ENCODE measurements at places on chromosomes 1 and 21.

DNA sequence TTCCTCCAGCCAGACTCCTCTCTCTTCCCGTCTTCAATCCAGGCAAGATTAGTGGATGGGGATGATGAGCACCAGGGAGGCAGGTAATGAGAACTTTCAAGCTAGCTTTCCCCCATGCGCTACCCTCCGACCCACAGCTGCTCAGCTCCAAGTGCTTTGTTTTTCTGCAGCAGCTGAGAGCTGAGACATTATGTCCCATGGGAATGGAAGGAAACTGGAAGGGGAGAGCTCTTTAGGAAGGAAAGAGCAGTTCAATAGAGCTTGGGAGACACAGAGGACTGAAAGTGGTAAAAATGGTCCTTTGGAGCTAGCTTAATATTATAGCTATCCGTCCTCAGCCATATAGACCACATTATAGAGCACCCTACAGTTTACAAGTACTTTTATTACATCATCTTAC is 39.8 kb downstream of the RAB3B start:
- DNase-seq = no peak

DNA sequence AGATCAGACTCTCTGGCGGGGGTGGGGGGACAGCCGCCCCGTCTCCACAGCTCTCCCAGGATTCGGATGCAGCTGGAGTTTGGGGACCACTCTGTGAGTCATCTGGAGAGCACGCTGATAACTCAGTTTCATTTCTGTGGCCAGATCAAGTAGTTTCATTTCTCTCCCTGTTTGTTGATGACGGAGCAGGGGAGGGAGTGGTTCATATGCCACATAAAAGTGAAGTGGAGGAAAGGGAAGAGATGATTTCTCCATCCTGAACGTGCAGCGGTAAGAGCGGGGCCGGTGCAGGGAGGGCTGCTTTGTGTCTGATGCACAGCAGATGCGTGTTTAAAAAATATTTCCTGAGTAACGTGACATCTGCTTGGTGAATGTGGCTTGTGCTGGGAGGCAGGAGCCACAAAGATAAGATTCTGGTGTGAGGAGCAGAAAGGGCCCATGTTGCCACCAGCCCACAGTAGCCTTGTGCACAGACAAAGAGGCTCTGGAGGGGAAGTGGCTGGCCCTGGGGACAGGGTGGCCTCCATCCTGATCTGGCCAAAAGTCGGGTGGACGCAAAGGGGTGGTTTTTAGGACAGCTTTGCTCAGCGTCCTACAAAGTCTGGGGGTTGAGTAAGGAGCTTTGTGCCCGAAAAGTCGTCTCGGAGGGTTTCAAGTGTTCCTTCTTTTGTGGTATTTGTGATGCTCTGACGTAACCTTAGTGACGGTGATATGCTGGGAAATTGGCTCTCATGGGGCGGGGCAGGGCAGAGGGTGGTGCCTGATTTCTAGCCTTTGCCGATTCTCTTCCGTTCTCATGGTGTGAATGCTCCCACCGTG is at the start of gene MX2:
Gene MX2 (plus strand): TSS at position 242 of the 819 bp plus-strand sequence. CDS start 14,880 bp downstream, outside the sequence.
- peak; percentile 94 for DNase-seq

DNA sequence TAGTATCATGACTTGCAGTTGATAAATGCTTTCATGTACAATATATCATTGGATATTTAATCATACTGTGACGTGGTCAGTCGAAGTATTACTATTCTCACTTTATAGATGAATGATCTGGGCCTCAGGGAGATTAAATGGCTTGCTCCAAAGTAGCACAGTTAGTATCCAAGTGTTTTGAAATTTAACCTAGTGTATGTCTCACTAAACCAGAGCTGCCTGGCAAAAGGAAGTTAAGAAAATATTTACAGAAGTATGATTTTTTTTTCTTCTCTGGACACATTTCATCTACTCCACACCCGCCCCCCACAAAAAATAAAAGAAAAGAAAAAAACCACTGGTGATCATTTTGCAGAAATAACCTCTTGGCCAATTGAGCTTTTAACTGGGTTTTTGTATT is 71.9 kb upstream of the CXADR start:
- DNase-seq = no peak

GRCh38 chr1:40795811-40796586 is 12.4 kb downstream of the KCNQ4 start:
- peak; percentile 35 for DNase-seq

GRCh38 chr1:17586172-17586964 is 46.9 kb downstream of the ARHGEF10L start:
- no peak for DNase-seq

Measured in CD4-positive, alpha-beta memory T cell (primary cell).